ENCODE measurements at places on chromosomes 3 and 15. TPM values are rescaled to one million over a fixed set of nuclear protein-coding genes. Genes with fewer than 3 reads are reported as not detected.

GRCh38 chr15:99248000-99248715 is 1.2 kb downstream of the TTC23 start:
- DNase-seq = no peak

DNA sequence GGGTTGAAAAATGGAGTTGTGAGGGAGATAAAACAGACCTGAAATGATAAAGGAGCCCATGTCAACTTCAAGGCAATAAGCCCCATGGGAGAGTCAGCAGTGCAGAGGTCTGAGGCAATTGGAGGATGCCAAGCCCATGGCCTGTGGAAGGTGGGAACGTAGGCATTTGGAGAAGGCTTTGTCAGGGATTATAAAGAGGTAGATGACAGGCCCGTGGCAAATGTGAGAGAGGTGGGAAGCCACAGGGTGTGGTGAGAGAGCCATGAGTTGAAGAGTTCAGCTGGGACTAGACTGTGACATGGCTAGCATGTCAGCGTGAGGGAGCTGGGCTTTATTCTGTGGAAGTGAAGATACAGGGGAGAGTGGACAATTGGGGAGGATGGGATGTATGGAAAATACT is 35.4 kb downstream of the MFSD1 start:
- DNase-seq = no peak

DNA sequence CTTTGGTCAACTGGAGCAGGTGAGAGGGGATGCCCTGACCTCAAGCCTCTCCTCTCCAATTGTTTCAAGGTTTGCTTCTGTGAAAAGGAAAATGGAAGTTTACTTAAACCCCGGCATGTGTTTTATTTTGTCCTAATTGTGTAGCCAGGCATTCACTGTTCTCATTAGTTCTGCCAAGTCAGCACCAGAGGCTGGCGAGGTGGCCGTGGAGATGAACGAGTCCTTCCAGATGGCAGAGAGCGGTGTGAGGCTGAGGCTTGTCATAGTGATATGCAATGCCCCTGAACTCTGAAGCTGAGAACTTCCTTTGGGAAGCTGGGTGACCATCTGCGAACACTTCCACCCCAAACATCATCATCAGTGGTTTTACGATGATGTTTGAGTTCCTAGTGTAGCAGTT is 199.6 kb downstream of the TJP1 start:
- DNase-seq = no peak

DNA sequence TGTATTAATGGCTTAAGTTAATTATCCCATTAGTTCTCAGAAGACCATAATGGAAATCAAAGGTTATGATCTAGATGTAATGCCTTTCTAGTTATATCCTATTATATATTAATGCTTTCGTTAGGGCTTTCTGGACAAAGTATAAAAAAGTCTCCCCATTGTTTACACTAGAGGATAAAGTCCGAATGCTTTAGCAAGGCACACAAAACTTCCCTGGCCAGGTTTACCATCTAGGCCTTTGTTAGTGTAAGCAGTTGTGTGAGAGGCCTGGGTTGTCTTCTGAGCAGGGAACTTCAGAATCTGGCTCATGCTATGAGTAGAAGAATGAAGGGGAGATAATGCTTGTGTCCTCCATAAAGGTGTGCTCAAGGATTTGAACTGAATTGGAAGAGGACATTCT is 106.3 kb upstream of the MEIS2 start:
- no peak for DNase-seq

The SENP8 gene
- 5.9 TPM for total RNA-seq

- DNase-seq = no peak
Measured at GRCh38 chr3:184011230-184011876, 6.3 kb downstream of the ABCC5 start.

The CKMT1A gene
- total RNA-seq = 0.43 TPM

DNA sequence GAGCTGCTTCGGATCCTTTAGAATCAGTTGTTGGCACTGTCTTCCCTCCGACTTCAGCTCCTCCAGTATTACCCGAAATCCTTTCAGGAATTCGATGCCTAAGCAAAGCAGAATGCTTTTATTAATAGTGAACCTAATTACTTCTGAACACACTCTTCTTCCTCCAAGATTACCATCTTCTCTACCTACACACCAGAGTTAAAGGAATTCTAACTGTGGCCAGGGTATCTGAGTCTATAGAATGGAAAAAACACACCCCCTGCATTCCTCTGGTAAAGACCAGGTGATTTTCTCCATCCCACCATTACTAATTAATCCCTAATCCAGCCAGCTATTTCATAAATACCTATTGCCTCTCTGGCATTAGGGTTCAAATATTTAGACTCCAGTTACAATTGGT is 49.8 kb downstream of the SPATA12 start:
- no peak for DNase-seq

- peak; percentile 92 for DNase-seq
Measured at GRCh38 chr3:16174389-16174788, at the start of gene GALNT15. Gene GALNT15 (plus strand): TSS chr3:16174680. CDS start chr3:16175152, 472 bp downstream.

DNA sequence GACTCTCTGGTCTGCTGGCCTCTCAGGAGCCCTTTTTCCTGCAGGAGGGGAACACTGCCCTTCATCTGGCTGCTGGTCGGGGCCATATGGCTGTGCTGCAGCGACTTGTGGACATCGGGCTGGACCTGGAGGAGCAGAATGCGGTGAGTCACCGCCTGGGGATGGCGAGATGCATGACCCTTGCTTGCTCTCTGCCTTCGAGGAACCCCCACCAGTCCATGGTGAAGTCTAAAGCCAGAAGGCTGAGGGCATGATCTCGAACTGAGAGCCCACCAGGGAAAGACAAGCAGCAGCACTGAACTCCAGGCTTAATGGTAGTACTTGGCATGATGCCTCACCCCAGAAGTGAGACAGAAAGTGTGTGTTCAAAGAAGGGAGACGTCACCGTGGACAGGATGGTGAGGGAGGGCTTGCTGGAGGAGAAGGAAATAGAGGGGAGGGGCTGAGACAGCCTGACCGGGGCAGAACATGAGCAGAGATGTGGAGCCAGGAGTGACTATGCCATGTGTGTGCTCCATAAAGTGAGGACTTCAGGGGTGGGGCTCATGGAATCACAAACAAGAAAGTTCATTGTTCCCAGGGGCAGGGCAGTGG is 19.2 kb downstream of the ANKDD1A start:
- DNase-seq = no peak

DNA sequence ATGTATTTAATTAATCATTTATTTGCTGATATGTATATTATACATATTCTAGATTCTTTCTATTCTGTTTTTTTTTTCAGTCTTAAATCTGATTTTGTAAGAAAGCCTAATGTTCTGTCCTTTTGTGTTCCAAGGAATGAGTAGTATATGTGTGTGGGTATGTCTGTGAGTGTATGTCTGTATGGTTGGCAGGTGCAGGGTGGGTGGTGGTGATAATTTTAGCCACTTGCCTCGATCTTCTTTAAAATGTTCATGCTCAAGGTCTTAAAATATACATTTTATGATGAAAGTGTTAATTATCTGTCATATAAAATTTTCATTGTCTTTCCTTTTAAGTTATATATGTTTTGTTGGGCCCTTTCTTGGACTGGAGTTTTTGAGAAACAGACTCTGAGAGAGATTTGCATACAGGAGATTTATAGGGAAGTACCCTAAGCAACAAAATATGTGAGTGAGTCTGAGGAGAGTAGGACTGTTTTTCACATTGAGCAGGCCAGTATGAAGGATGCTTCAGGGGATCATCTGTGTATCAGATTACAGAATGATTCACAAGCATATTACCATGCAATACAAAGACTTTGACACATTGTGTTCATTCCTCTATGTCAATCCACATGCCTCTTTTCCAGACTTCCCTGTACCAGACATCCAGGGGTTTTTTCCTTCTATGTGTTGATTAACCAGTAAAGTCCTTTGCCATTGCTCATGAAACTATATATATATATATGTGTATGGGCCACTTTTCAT is 211.0 kb upstream of the DPPA4 start:
- no peak for DNase-seq

The CXCR6 gene
- total RNA-seq = 0.19 TPM

The CRABP1 gene
- total RNA-seq = not detected

The CELSR3 gene
- total RNA-seq = 0.38 TPM

DNA sequence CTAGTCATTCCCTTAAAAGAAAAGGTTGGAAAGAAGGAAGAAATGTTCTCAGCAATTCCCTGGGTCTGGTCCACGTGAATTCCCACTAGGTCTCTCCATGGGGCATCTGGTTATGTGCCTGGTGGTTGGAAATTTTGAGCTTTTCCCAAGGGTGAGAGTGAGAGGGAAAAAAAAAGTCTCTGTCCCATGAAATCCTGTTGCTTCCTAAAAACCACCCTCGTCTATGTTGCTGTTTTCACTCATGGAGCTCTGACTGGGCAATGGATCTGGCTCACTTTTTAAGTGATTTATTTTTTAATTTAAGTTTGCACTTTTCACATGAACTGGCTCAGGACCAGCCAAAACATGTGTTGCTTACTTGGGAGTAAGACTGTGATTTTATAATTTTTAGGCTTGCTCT is 190.1 kb downstream of the CHST2 start:
- no peak for DNase-seq

GRCh38 chr15:47384341-47384740 is 333.0 kb upstream of the SEMA6D start:
- DNase-seq = no peak

DNA sequence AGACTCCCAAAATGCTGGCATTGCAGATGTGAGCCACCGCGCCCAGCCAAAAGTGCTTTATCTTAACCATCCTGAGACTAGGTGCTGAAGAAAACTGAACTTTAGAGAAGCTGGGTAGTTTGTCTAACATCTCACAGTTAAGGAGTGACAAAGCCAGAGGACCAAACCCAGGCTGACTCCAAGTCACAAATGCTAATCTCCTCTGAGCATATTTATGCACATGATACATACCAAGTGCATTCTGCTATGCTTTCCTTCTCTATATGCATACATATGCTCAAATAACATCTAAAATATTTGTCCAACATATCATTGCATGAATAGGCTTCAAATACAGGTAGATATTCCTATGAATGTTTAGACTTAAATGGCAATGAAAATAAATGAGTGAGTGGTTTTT is 256.9 kb downstream of the CTNNB1 start:
- no peak for DNase-seq

The CYP1A2 gene
- not detected for total RNA-seq

GRCh38 chr3:57160076-57160764 is 4.9 kb downstream of the IL17RD start:
- DNase-seq = no peak

The BCHE gene
- 5.5 TPM for total RNA-seq

The CCR3 gene
- total RNA-seq = not detected

DNA sequence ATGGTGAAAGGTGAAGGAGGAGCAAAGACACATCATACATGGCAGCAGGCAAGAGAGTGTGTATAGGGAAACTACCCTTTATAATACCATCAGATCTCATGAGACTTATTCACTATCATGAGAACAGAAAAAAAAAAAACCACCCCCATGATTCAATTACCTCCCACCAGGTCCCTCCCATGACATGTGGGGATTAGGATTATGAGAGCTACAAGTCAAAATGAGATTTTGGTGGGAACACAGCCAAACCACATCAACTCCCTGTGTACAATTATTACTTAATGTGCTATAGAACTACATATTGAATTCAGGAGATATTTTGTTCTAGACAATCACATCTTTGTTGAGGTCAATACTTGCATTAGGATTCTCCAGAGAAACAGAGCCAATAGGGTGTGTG is 313.4 kb downstream of the CNTN6 start:
- no peak for DNase-seq

The CNTN6 gene
- not detected for total RNA-seq

DNA sequence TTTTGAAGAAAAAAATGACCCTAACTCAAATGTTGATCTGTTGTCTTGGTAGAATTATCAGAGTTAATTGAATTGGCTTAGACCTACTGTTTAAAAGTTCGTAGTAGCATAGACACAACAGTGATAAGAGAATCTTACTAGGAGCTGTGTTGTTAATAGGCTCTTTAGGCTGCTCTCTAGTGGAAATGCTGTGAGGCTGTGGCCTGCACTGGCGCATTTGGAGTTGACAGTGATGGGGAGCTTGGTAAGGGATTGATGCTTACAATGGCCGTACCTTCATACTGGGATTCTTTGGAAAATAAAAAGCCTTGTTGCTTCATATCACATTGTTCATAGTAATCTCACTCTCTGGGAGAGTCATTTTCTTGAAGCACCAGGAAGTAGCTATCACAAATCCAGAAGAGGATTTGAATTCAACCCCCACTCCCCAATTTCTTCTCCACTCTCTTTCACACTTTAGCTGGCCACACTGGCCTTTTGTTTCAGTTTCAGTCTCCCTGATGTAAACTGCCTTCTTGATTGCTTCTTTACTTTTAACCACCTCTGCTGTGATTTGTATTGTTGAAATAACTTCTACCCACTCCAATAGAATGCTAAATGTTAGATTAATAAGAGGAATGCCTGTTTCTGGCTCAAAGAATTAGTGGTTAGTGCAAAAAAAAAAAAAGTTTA is 56.6 kb downstream of the CEP63 start:
- DNase-seq = no peak

The KCNMB3 gene
- total RNA-seq = 0.92 TPM

DNA sequence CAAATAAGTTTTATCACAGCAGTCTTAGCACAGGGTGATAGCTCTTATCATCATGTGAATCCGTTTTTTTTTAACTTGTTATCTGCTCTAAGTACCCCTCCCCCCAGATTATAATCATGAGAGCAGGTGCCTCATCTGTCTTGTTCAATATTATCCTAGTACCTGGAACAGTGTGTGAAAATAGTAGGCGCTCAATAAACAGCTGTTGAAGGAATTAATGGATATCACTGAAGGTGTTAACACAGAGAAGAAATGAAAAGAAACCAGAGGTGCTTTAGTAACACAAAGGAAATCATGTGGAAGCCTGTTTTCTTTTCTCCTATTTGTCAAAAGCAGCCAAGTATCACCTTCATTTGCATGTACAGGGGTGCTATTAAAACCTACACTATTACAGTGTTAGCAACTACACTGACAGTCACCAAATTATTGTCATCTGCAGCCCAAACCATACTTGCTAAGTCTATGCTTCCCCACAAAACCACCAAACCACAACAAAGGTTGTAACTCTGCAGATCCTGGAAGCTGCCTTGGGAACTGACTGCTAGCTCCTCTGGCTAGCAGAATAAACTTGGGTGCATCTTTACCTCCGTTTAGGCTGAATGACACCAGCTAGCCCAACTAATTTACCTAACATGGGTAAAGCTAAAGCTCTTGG is 2.9 kb downstream of the XPC start:
- no peak for DNase-seq

GRCh38 chr15:68849497-68849896 is 28.8 kb upstream of the ANP32A start:
- DNase-seq = no peak

- no peak for DNase-seq
Measured at GRCh38 chr15:66767240-66767659, 65.2 kb downstream of the SMAD6 start.

The CFAP161 gene
- 0.38 TPM for total RNA-seq

GRCh38 chr3:175940881-175941280 is 1081.7 kb downstream of the NAALADL2 start:
- DNase-seq = no peak

DNA sequence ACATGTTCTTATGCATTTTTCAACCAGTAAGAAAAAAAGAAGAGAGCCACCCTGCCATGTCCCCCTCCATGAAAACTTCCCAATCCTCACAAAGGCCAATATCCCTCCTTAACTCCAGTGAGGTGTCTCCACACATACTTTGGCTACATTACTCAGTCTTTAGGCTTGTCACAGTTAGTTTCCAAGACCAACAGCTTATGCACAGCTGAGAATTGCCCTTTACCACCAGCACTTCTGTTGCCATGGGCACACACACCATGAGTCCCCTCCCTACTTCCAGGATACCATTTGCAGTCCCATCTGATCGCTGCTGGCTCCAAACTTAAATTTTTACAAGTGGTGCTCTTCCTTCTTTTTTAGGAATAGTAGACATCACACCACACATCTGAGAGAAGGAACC is 150.3 kb upstream of the STRIT1 start:
- no peak for DNase-seq

- peak; percentile 83 for DNase-seq
Measured at GRCh38 chr3:13648060-13649001, 99.4 kb downstream of the FBLN2 start.

Data from Right ventricle myocardium inferior (tissue), 1 donor.